ENCODE measurements at places on chromosomes 2 and 18.

GRCh38 chr2:17752892-17753802, 463 bp downstream of the SMC6 start:
- no peak for DNase-seq

GRCh38 chr2:232593982-232594381, 39.4 kb upstream of the EFHD1 start:
- DNase-seq = no peak

- no peak for DNase-seq
Observed at GRCh38 chr18:23530195-23530594, 26.9 kb downstream of the RMC1 start.

DNA sequence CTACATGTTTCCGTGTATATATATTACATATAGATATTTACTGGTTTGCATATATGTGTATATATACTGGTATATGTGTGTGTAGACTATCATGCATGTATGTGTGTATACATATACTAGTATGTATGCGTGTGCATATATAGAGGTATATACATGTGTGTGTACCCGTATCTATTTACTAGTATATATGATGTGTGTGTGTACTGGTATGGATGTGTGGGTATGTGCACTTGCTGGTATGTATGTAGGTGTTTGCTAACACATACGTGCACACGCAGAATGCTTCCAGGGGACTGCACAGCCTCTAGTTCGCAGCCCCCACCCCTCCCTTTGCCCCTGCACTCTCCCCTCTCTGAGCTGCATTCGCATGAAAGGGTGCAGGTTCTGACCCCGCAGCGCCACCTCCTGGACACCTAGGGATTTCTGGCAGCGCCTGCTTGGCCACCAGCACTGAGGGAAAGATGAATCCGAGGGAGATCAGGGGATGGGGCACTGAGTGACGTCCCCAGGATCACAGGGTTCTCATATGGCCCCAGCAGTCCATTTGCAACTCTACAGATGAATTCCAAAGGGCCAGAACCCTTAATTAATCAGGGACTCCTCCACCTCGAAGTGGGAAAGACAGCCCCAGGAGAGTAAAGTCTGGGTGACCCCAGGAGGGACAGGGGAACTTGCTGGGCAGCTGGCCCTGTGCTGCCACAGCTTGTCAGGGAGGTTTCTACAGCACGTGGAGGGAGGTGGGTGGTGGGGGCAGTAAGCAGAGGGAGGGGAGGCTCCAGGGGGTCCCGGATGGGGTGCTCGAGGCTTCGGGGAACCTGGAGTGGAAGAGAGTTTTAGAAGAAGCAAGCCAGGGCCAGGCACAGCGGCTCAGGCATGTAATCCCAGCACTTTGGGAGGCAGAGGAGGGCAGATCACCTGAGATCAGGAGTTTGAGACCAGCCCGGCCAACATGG, 66.8 kb upstream of the ASAP2 start:
- no peak for DNase-seq

DNA sequence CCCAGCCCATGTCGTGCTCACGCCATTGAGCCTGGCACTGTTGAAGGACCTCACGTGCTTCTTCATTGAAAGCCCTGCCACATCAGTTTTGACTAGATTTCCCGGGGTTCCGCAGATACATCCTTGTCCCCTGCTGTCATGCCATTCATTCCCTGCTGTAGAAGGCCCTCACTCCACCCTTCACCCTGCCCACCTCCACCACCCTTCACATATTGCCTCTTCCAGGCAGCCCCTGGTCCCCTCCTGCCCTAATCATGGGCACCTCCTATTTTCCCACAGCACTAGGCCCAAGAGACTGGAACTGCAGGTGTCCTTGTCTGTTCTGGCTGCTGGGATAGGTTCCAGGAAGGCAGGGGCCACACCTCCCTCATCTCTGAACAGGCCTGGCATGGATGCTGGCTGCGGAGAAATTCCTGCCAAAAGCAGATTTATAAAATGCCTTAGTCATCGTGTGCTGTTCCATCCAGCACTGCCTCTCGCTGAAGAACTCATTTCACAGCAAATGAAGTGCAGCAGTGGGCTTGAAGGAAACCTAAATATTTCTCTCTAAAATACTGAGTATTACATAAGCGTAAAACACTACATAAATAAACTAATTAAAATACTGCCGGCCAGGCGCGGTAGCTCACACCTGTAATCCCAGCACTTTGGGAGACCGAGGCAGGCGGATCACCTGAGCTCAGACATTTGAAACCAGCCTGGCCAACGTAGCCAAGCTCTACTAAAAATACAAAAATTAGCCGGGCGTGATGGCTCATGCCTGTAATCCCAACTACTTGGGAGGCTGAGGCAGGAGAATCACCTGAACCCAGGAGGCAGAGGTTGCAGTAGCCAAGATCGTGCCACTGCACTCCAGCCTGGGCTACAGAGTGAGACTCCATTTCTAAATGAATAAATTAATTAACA, 38.4 kb downstream of the EIF4E2 start:
- peak; percentile 40 for DNase-seq

DNA sequence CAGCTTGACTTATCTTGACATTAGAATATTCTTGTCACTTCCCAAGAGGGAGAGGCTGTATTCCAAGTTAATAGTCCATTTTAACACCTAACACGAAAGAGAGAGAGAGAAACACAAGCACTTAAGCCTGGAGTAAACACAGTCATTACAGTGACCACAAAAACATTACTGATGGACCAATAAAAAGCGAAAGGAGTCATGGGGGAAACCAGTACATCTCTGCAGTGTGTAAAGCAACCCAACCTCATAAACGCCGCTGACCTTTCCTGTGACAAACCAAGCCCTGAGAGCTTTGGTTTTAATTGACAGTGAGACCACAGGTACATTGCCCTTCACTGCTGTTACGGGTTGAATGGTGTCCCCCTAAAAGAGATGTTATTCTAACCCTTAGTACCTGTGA, 78.3 kb downstream of the SMAD4 start:
- no peak for DNase-seq

DNA sequence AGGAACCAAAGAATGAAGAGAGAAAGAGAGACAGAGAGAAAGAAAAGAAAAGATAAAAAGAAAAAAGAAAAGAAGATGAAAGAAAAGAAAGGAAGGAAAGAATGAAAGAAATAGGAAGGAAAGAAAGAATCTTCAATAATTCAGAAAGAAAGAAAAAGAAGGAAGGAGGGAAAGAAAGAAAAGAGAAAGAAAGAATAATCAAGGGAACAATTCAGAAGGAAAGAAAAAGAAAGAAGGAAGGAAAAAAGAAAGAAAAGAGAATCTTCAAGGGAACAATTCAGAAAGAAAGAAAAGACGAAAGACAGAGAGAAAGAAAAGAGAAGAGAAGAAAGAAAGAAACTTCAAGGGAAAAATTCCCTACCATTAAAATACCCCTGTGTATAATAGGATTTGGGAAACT, 5.6 kb upstream of the KCTD1 start:
- DNase-seq = no peak

- no peak for DNase-seq
Observed at GRCh38 chr18:23138471-23138870, 3.2 kb downstream of the CABLES1 start.

DNA sequence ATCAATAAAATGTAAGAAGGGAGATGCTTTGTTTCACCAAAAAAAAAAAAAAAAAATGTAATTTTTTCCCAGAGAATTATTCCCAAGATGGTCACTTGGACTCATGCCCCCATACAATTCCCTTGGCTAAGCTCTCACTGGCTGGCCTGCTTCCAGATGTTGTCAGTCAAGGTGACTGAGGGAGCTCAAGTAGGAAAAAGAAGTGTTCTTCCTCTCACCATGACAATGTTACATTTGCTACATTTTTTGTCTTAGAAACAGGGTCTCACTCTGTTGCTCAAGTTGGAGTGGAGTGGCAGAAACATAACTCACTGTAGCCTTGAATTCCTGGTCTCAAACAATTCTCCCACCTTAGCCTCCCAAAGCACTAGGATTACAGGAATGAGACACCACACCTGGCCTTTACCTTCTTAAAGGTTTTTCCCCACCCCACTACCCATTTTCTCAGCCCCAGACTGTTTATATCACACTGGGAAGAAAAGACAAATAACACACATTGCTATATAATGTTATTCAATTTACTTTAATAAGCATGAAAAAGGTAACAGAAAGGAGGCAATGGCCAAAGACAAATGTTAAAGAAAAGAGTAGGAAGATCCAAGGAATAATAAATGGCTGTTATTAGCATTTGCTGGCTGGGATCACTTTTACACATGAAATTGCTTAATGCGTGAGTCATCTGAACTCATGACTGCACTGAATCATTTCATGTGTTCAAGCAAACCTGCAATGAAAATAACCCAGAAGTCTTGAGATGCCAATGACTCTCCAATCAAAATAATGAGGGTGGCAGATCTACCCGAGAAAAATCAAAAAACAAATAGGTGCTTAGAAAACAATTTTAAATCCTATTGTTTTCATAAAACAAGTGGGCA, 45.2 kb downstream of the ACVR1 start:
- DNase-seq = peak; percentile 84

DNA sequence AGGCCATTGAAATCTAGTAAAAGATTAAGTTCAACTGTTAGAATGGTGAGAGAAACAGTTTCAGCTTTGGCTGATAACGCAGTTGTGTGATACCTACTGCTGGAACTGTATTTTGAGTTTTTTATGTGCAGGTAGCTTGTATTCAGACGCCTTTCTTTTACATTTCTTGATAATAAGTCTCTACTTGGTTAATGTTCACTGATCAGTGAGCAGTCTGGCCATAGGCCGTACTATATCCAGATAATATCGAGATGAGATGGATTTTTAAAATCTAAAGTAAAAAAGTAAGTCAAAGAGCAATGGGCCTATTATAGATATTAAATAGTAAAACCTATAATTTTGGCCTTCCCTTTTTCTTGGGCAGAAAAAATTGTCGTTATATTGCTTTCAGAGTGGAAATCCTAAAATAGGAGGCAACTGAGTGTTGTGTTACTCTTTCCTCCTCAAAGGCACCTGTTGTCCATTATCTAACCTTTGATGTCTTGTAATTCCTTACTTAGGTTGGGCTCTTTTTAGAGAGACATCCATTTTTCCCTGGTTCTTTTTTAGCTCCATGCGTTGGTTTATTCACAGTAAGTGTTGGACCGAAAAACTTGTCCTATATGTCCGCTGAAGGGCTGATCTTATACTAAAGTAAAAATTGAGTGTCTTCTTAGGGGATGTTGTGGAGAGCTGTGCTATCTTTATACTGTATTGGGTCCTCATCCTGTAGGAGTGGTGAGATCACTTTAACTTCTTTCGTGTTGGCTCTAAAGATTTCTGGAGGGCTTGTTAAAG, 1.7 kb downstream of the EML4 start:
- DNase-seq = no peak

GRCh38 chr2:134539981-134540380, 178.8 kb downstream of the TMEM163 start:
- no peak for DNase-seq

DNA sequence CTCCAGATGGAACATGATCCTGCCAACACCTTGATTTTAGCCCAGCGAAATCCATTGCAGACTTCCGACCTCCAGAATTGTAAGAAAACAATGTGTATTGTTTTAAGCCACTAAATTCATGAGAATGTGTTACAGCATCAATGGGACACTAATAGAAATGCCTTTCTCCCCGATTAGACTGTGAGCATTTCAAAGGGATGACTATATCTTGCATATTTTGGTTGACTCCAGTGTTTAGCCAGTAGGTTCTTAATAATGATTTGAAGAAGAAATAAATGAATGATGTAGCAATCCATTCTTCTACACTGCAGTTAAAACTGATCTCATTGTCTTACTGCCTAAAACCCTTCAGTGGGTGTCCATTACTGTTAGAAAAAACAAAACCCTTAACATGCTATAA, 67.4 kb upstream of the ACVR1C start:
- no peak for DNase-seq

DNA sequence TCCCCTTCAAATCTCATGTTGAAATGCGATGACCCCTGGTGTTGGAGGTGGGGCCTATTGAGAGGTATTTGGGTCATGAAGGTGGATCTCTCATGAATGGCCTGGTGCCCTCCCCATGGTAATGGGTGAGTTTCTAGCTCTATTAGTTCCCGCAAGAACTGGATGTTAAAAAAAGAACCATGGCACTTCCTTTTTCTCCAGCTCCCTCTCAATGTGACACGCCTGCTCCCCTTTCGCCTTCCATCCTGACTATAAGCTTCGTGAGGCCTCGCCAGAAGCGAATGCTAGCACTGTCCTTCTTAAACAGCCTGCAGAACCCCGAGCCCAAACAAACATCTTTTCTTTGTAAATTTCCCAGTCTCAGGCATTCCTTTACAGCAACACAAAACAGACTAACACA, 303.2 kb upstream of the REV1 start:
- DNase-seq = no peak

DNA sequence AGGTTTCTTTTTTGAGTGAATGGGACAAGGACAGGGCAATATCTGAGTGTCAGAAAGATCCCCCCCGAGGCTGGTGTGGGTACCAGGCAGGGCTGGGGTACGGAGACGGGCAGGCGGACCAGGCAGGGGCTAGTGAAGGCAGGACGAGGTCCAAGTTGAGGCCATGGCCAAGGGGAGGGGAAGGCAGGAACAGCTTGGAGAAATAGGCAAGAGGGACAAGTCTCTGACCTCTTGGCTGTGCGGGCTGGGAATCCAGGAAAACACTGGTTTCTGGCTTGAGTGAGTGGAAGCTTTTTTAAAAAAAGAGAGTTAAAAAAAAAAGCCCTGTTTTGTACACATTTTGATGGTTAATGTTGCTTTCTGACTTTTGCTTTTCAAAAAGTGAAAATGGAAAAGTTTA, 30.3 kb downstream of the ASAP2 start:
- no peak for DNase-seq

Measured in HS-5 (cell line).